ENCODE measurements at places on chromosomes 5 and 9. TPM values are rescaled to one million over a fixed set of nuclear protein-coding genes. Genes with fewer than 3 reads are reported as not detected.
A peak's percentile ranks its signal among the peaks of the same experiment; 100 is the strongest.

GRCh38 chr5:1511048-1511447 is 12.7 kb downstream of the LPCAT1 start:
- no peak overlapping the region for H3K27ac ChIP-seq
- H3K27me3 ChIP-seq: no peaks in the 10 kb centered on the region
- no peaks in the 10 kb centered on the region for H3K4me1 ChIP-seq
- H3K36me3 ChIP-seq: peaks cover 6% of the 10 kb centered on the region
- H3K4me3 ChIP-seq: no peak overlapping the region

- H3K4me3 ChIP-seq: no peak overlapping the region
- DNase-seq: no peak
- H3K27ac ChIP-seq: no peak overlapping the region
- no peaks in the 10 kb centered on the region for H3K36me3 ChIP-seq
Observed at GRCh38 chr5:175032741-175033151, 308.4 kb downstream of the MSX2 start.

DNA sequence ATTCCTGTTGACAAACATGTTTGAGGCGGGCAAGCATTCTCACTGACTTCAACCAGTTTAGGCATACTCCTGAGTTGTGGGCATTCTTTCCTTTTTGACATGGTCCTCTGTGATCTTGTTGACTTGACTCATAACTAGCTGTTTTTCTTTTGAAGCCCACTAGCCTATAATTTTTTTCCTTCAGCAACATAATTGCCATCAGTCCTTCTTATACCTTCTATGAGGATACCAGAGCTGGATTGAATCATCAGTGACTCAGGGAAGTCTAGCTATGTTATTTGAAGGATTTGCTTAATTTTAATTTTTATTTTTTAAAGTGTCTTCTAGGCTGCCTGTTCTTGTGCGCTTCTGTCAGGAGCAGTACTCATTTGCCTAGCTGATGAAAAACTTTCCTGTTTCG is 259.5 kb downstream of the NR3C1 start:
- DNase-seq: no peak
- H3K27me3 ChIP-seq: no peaks in the 10 kb centered on the region
- no peak overlapping the region for H3K27ac ChIP-seq
- no peak overlapping the region for H3K4me3 ChIP-seq
- H3K4me1 ChIP-seq: peaks cover 1% of the 10 kb centered on the region

DNA sequence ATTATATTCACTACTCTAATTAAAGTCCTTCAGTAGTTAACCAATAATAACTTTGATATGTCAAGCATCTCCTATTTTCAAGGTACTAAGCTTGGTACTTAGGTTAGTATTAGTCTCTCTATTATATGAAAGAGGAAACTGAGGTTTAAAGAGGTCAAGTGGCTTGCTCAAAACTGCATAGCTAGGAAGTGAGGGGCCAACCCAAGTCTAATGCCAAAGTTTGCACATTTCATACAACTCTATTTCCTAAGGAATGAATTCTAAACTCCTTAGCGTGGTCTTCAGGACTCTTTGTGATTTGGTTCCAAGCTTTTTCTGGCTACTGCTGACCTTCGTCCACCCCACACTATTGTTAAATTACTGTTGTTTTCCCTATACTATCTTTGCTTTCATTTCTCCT is 9.9 kb upstream of the SHOC1 start:
- no peak for DNase-seq
- H3K4me3 ChIP-seq: no peak overlapping the region
- H3K27ac ChIP-seq: no peak overlapping the region
- no peaks in the 10 kb centered on the region for H3K27me3 ChIP-seq
- H3K4me1 ChIP-seq: no peaks in the 10 kb centered on the region

GRCh38 chr9:20379804-20380225 is 242.5 kb downstream of the MLLT3 start:
- H3K27ac ChIP-seq: no peak overlapping the region
- no peak overlapping the region for H3K4me3 ChIP-seq
- no peak for DNase-seq
- H3K4me1 ChIP-seq: peaks cover 14% of the 10 kb centered on the region
- H3K27me3 ChIP-seq: no peaks in the 10 kb centered on the region

DNA sequence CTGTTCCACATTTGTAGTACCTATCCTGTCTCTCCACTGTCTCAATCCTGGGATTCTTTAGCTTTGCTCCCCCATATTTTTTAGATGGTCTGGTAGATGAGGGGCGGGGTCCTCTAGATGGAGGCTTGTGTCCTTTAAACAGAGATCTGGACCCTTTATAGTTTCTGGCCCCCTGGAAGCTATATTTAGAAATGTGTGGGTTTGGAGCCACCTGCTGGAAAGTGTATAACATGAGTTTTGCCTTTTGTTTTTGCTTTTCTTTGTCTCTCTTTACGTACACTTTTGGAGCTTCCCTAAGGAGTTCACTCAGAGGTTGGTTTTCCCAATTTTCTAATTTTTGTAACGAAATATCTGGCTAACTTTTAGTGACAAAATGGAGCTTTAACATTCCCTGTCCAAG is 110.7 kb downstream of the CFAP95 start:
- H3K4me1 ChIP-seq: no peaks in the 10 kb centered on the region
- no peak overlapping the region for H3K27ac ChIP-seq
- H3K4me3 ChIP-seq: no peak overlapping the region
- no peaks in the 10 kb centered on the region for H3K27me3 ChIP-seq
- no peak for DNase-seq

GRCh38 chr9:8429157-8429556 is 629.6 kb upstream of the DMAC1 start:
- no peaks in the 10 kb centered on the region for H3K4me1 ChIP-seq
- no peak overlapping the region for H3K4me3 ChIP-seq
- DNase-seq: no peak
- peaks cover 1% of the 10 kb centered on the region for H3K36me3 ChIP-seq
- no peaks in the 10 kb centered on the region for H3K27me3 ChIP-seq

GRCh38 chr9:137482094-137482781 is 23.1 kb upstream of the NSMF start:
- no peak overlapping the region for H3K4me3 ChIP-seq
- DNase-seq: no peak
- no peaks in the 10 kb centered on the region for H3K36me3 ChIP-seq
- H3K27me3 ChIP-seq: no peaks in the 10 kb centered on the region

DNA sequence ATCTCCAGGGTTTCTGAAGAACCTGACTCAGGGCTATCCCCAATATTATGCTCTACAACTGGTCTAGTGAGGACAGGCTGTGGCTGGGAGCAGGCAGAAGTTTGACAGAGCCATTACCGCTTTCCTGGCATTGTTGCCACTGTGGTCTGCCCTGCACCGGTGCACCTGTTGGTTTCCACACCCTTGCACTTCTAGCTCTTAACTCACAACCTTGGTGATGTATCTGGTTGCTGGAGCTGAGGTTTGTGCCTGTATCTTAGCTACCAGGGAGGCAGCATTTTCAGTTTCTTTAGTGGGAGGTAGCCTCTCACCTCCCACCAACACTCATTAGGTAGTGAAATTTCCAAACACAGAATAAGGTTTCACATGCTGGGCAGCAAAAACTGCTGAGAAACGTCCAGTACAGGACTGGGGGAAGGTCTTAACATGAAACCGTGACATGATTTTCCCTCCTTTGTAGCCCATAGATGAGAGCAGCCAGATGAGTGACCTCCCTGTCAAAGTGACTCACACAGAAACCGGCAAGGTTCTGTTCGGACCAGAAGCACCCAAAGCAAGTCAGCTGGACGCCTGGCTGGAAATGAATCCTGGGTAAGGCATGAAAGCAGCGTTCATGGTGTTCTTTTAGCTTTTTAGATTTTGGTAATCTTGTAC is 57.7 kb downstream of the SMARCA2 start:
- H3K27me3 ChIP-seq: no peaks in the 10 kb centered on the region
- DNase-seq: no peak
- no peaks in the 10 kb centered on the region for H3K4me1 ChIP-seq
- H3K4me3 ChIP-seq: no peak overlapping the region
- H3K27ac ChIP-seq: no peak overlapping the region

GRCh38 chr5:138792195-138792790 is 39.1 kb downstream of the CTNNA1 start:
- H3K27ac ChIP-seq: no peak overlapping the region
- no peak overlapping the region for H3K4me3 ChIP-seq
- no peaks in the 10 kb centered on the region for H3K36me3 ChIP-seq

- H3K27ac ChIP-seq: no peak overlapping the region
- DNase-seq: no peak
- no peak overlapping the region for H3K4me3 ChIP-seq
- H3K4me1 ChIP-seq: no peaks in the 10 kb centered on the region
- H3K27me3 ChIP-seq: no peaks in the 10 kb centered on the region
Observed at GRCh38 chr9:12906646-12907045, 131.8 kb downstream of the LURAP1L start.

GRCh38 chr5:58922461-58923171 is 339.7 kb downstream of the RAB3C start:
- peaks cover 4% of the 10 kb centered on the region for H3K4me1 ChIP-seq
- peak; percentile 70 for DNase-seq
- peak overlapping the region; percentile 55 for H3K27ac ChIP-seq
- no peaks in the 10 kb centered on the region for H3K36me3 ChIP-seq
- no peak overlapping the region for H3K4me3 ChIP-seq

DNA sequence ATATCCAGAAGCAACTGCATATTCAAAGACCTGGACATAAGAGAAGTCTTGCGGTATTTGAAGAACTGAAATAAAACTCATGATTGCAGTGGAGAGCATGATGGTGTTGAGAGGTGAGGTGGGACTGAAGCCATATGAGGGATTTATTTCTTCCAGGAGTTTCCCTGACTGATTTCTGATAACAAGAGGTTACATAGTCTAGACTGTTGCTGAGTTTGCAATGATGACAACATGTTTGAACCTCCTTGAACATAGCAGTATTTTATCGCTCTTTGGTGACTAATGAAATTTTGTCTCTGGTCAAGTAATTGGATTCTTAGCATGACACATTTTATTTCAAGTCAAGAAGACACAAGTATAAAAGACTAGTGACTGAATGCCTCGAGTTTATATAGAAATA is 61.8 kb downstream of the ACTBL2 start:
- peaks cover 2% of the 10 kb centered on the region for H3K4me1 ChIP-seq
- no peaks in the 10 kb centered on the region for H3K36me3 ChIP-seq
- DNase-seq: no peak
- no peak overlapping the region for H3K27ac ChIP-seq
- H3K4me3 ChIP-seq: no peak overlapping the region
- H3K27me3 ChIP-seq: no peaks in the 10 kb centered on the region

DNA sequence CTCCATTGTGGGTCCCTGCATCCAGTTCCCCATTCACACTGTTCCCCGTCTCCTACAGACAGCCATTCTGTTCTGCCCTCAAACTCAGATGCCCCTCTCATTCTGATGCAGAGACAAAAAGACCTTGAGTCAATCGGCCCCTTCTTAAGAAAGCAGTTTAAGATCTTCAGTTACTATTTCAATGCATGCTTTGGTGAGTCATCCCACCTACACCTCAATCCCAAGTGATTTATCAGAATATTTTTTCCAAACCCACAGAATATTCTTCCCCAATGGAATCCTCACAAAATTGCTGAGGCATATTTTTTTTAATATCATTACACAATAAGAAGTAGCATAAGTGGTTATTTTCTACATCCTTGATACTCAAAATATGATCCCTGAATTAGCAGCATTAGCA is 92.4 kb upstream of the SLC1A1 start:
- no peaks in the 10 kb centered on the region for H3K27me3 ChIP-seq
- H3K36me3 ChIP-seq: no peaks in the 10 kb centered on the region
- DNase-seq: no peak
- no peaks in the 10 kb centered on the region for H3K4me1 ChIP-seq
- H3K27ac ChIP-seq: no peak overlapping the region

DNA sequence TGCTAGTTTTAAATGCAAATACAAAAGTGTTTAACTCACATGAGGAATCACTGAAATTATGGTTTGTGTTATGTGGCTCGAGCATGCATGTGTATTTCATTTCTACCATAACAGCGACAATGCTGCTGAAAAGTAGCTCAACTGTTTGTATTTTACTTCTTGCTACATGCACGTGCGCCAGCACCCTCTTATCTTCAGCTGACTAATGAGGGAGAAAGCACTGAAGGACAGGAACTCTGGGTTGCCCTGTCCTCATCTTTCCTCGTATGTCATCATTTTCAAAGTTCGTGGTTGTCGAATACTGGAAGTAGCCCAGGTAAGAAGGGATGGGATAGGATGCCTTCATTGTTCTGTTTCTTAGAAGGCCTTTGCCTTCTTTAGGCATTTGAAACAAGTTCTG is 120.3 kb downstream of the SYK start:
- DNase-seq: no peak
- no peak overlapping the region for H3K27ac ChIP-seq
- no peaks in the 10 kb centered on the region for H3K27me3 ChIP-seq
- H3K4me3 ChIP-seq: no peak overlapping the region
- no peaks in the 10 kb centered on the region for H3K36me3 ChIP-seq

- no peak overlapping the region for H3K4me3 ChIP-seq
- peaks cover 1% of the 10 kb centered on the region for H3K4me1 ChIP-seq
- DNase-seq: no peak
- no peaks in the 10 kb centered on the region for H3K36me3 ChIP-seq
Observed at GRCh38 chr9:18477719-18478118, 3.8 kb downstream of the ADAMTSL1 start.

DNA sequence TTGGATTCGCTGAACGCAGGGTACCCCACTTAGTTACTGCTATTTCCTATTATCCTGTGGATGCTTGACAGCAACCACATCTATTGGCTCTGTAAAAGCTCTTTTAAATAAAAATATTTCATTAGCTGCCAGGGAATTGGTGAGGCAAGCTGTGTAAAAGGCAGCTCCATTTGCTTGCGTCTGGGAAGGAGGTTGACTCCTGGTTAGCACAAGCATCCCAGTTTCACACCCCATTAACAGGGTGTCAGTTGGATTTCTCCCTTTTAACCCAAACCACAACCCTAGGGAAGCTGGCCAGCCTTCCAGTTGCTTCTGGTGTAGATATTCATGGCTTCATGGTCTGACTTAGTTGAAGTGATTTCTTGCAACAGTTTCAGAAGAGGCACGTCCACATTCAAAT is 151.0 kb downstream of the GPBP1 start:
- H3K36me3 ChIP-seq: no peaks in the 10 kb centered on the region
- DNase-seq: peak; percentile 94
- H3K27me3 ChIP-seq: no peaks in the 10 kb centered on the region

- peaks cover 10% of the 10 kb centered on the region for H3K36me3 ChIP-seq
- H3K4me1 ChIP-seq: no peaks in the 10 kb centered on the region
- DNase-seq: no peak
- H3K4me3 ChIP-seq: no peak overlapping the region
- H3K27ac ChIP-seq: no peak overlapping the region
- no peaks in the 10 kb centered on the region for H3K27me3 ChIP-seq
Observed at GRCh38 chr5:80864706-80865435, 95.3 kb upstream of the RASGRF2 start.

The PLAC8L1 gene
- polyA plus RNA-seq: not detected

The SIT1 gene
- polyA plus RNA-seq: 1.9 TPM

The SLC22A5 gene
- polyA plus RNA-seq: 4.6 TPM

The PCDHGB2 gene
- 0.48 TPM for polyA plus RNA-seq

The IL17B gene
- 0.44 TPM for polyA plus RNA-seq

The KCNIP1 gene
- polyA plus RNA-seq: 0.13 TPM

The CCDC180 gene
- polyA plus RNA-seq: 3.3 TPM

The GZMA gene
- polyA plus RNA-seq: 6.2 TPM

The DIPK1B gene
- 12.5 TPM for polyA plus RNA-seq

The CCDC69 gene
- polyA plus RNA-seq: 73.6 TPM

All from lung (tissue), 17 donors.